ENCODE measurements at places on chromosomes 11 and 22.

DNA sequence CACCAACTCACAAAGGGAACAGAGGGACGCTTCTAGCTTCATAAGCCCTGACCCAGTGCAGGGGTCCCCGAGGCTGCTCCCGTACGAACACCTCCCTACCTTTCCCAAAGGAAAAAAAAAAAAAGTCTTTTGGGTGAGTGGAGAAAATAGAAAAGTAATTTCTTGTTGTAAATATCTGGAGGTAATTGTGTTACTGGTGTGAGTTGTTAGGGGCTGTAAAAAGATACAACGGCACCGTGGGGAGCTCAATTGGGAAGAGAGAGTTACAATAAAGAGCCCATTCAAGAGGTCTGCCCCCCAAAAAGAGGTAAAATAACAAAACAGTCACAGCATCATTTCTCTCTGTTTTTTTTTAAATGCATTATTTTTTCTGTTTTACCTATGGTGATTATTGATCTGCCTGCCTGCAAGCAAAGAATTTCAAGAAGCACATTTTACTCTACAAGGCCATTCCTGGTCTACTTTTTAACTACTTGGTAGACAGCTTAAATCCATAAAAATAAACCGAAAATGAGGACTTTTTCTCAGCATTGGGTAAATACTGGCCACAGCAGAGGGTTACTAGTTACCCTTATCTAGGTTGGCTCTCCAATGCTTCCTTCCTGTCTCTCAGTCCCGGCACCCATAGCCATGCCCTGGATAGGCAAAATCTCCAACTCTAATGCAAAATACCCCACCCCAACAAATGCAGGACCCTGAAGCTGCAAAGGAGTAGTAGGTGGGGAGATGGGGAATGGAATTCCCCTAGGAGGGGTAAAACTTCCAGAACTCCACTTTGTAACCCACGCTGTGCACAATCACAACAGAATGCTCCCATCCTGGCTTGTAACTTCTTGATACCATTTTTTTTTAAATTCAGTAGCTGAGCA is 3.1 kb downstream of the PAX6 start:
- H3K4me1 ChIP-seq, result peaks cover 65% of the 10 kb centered on the region
- no peak for DNase-seq
- H3K27ac ChIP-seq, result no peak overlapping the region
- no peak overlapping the region for H3K4me3 ChIP-seq
- H3K36me3 ChIP-seq, result no peaks in the 10 kb centered on the region

DNA sequence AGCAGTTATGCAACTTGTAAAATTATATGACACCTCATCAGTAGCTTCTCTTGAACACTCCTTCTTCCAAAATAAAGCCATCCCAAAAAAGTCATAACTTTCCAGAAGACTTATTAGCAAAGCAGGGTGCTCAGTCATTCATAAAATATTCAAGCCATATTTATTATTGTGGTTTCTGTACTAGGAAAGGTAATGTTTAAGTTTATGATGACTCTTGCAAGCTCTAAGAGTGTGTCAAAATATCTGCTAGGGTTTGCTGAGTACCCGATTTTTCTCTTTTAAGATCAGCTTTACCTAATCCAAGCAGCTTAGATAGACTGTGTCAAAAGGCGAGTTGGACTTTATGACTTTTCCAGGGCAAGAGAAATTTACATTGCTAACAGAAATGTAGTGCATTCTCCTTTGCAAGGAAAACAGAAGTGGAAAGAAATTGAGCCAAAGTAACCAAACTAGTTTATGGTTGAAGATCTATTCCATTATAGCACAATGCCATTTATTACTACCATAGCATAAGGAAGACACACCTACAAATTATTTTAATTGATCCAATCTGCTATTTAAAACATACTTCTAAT is 98.0 kb upstream of the SOX6 start:
- H3K4me3 ChIP-seq, result no peak overlapping the region
- DNase-seq, result no peak
- no peak overlapping the region for H3K27ac ChIP-seq

GRCh38 chr11:118009864-118010737 is 23.9 kb downstream of the IL10RA start:
- peaks cover 12% of the 10 kb centered on the region for H3K4me1 ChIP-seq
- no peak overlapping the region for H3K4me3 ChIP-seq
- peak overlapping the region; percentile 52 for H3K27ac ChIP-seq

- H3K27me3 ChIP-seq, result peaks cover 8% of the 10 kb centered on the region
- no peaks in the 10 kb centered on the region for H3K36me3 ChIP-seq
- DNase-seq, result no peak
- no peak overlapping the region for H3K27ac ChIP-seq
Observed at GRCh38 chr22:19631899-19632667, 82.2 kb upstream of the SEPTIN5 start.

GRCh38 chr11:17463546-17464174 is 13.0 kb downstream of the ABCC8 start:
- H3K4me3 ChIP-seq, result no peak overlapping the region
- H3K27me3 ChIP-seq, result peaks cover 25% of the 10 kb centered on the region
- H3K36me3 ChIP-seq, result no peaks in the 10 kb centered on the region
- DNase-seq, result no peak
- H3K4me1 ChIP-seq, result no peaks in the 10 kb centered on the region

DNA sequence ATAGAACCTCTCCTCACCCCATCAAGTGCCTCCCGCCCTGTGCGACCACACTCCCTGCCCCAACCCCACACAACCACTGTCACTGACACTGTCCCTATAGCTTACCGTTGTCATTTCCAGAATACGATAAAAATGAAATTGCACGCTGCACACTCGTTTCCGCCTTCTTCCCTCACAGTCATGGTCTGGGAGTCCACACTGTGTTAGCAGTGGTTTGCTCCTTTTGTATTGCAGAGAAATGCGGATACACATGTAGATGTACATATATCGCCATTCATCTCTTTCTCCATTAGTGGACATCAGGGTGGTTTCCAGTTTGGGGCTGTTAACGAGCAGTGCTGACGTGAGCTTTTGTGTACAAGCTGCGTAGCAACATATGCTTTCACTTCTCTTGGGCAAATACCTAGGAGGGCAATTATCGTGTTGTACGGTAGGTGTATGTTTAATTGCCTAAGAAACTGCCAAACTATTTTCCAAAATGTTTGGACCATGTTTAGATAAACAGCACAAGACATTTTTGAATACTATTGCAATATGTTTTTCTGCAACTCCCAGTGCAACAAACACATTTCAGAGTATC is 59.2 kb upstream of the CD5 start:
- H3K36me3 ChIP-seq, result no peaks in the 10 kb centered on the region
- H3K27ac ChIP-seq, result peak overlapping the region; percentile 79
- H3K4me3 ChIP-seq, result no peak overlapping the region
- peaks cover 16% of the 10 kb centered on the region for H3K4me1 ChIP-seq
- DNase-seq, result no peak

GRCh38 chr11:9895006-9895405 is 231.1 kb downstream of the SWAP70 start:
- no peaks in the 10 kb centered on the region for H3K4me1 ChIP-seq
- H3K4me3 ChIP-seq, result no peak overlapping the region
- peaks cover 29% of the 10 kb centered on the region for H3K36me3 ChIP-seq
- DNase-seq, result no peak
- no peaks in the 10 kb centered on the region for H3K27me3 ChIP-seq
- H3K27ac ChIP-seq, result no peak overlapping the region

DNA sequence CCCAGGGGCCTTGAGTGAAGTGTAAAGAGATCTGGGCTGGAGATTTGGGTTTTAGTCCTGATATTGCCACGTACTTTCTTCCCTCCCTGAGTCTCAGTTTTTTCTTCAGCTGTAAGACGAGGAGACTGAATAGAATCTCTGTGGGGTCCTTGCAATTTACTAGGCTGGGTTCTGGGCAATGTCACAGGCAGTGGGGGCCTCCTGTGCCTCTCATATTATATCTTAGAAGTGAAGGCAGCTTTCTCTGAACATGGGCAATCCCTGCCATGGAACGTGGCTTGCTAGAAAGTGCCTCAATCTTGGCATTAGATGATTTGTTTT is 62.0 kb upstream of the PTPRJ start:
- H3K27ac ChIP-seq, result peak overlapping the region; percentile 69
- no peaks in the 10 kb centered on the region for H3K36me3 ChIP-seq
- H3K4me3 ChIP-seq, result peak overlapping the region; percentile 30
- peaks cover 33% of the 10 kb centered on the region for H3K4me1 ChIP-seq

DNA sequence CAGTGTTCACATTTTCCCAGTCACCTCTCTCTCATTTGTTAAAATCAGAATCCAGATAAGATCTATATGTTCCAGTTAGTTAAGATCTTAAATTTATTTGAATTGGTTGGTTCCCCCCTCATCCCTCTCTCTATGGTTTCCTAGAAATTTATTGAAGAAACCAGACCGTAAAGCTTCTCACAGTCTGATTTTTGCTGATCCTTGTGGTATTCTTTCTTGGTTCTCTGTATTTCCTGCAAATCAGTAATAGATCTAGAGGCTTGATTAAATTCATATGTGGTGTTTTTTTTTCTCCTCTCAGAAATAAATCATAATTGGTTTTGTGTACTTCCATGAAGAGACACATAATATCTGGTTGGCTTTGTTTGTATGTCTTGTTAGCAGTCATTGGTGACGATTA is 147.5 kb downstream of the TMEM135 start:
- H3K4me1 ChIP-seq, result peaks cover 11% of the 10 kb centered on the region
- no peak for DNase-seq
- no peak overlapping the region for H3K4me3 ChIP-seq
- H3K36me3 ChIP-seq, result no peaks in the 10 kb centered on the region
- no peak overlapping the region for H3K27ac ChIP-seq
- no peaks in the 10 kb centered on the region for H3K27me3 ChIP-seq

DNA sequence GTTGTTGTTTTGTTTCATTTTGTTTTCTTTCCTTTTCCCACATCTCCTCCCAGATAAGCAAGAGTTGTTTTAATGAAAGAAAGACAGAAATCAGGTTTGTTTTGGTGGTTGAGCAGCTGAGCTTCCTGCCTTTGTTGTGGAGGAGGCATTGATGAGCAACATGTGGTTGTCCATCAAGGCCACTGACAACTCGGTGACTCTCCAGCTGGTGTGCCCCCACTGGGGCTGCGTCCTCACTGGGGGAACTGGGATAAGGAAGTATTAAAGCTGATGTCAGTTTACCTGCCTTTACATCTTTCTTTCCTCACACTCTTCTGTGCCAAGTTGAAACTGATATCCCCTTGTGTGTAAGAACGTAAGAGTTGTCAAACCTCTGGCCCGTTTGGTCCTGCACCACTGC is 5.9 kb downstream of the VPS26B start:
- peaks cover 9% of the 10 kb centered on the region for H3K36me3 ChIP-seq
- no peak overlapping the region for H3K27ac ChIP-seq
- no peak for DNase-seq
- H3K4me3 ChIP-seq, result no peak overlapping the region
- H3K4me1 ChIP-seq, result peaks cover 93% of the 10 kb centered on the region

GRCh38 chr11:398826-399225 is 4.8 kb downstream of the PKP3 start:
- H3K27ac ChIP-seq, result no peak overlapping the region
- H3K27me3 ChIP-seq, result peaks cover 17% of the 10 kb centered on the region
- no peaks in the 10 kb centered on the region for H3K36me3 ChIP-seq
- DNase-seq, result no peak
- peaks cover 13% of the 10 kb centered on the region for H3K4me1 ChIP-seq

DNA sequence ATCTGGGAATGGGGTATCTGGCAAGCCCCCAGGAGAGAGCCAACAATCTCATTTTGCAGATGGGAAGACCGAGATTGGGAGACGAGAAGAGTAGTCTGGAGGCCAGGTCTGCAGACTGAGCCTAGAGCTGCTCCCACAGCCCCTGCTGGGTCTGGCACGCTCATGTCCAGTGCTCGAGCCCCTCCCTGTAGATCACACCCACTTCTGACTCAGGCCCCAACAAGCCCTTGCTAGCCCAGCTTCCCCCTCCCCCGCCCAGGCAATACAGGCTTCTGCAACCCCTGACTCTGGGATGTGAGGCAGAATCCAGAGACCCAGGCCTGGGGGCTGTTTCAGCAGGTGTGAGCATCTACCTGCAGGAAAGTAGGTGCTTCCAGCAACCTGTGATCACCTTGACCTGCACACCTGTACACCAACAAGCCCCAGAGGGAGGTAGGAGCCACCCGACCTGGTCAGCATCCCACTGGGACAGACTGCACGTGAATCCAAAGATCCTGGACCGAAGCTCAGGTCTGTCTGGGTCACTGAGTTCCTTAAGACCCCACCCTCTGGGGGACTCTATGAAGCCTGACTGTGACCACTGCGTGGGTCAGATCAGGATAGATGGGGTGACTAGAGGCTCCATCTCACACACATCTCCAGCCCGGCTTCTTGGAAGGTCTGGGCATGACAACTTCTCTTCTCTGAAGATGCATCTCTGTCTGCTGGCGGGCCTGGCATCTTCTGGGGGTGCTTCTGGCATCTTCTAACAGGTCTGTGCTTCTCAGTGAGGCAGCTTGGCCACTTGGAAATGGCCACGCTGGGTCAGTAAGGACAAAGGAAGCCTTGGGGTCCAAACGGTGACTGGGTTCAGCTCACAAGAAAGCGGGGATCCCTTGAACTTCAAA is 29.3 kb downstream of the LINC01488 start:
- H3K36me3 ChIP-seq, result no peaks in the 10 kb centered on the region
- H3K27ac ChIP-seq, result no peak overlapping the region
- no peaks in the 10 kb centered on the region for H3K27me3 ChIP-seq
- no peak for DNase-seq
- peaks cover 9% of the 10 kb centered on the region for H3K4me1 ChIP-seq
- H3K4me3 ChIP-seq, result no peak overlapping the region

DNA sequence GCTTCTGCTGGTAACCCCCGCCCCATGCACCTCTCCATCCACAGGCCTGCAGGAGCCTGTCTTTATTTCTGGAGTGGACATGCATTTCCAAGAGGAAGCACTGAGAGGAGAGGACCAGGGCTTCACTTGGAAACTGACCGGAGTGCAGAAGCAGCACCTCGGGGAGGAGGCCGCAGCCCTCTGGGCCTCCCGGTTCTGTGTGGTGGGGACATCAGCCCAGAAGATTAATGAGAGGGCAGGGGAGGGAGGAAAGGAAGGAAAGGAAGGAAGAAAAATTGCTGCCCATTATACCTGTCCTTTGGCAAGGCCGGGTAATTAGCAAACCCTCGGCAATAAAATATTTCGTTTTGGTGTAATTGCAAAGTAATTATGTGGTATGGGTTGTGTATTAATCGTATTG is 97.0 kb downstream of the TP53I11 start:
- peak overlapping the region; percentile 52 for H3K27ac ChIP-seq
- H3K27me3 ChIP-seq, result no peaks in the 10 kb centered on the region
- H3K4me1 ChIP-seq, result peaks cover 80% of the 10 kb centered on the region
- H3K36me3 ChIP-seq, result no peaks in the 10 kb centered on the region
- DNase-seq, result no peak
- no peak overlapping the region for H3K4me3 ChIP-seq

Data from left ventricle myocardium inferior (tissue), 1 donor.